Osteoblast (primary cell): ENCODE measurements at places on chromosomes 13 and 19.

GRCh38 chr19:13165162-13165997, 15.2 kb downstream of the IER2 start:
- peak; percentile 51 for DNase-seq

GRCh38 chr19:53882391-53883050, 524 bp downstream of the PRKCG start:
- peak; percentile 58 for DNase-seq

GRCh38 chr19:38719761-38720558, 24.3 kb downstream of the CAPN12 start:
- no peak for DNase-seq

DNA sequence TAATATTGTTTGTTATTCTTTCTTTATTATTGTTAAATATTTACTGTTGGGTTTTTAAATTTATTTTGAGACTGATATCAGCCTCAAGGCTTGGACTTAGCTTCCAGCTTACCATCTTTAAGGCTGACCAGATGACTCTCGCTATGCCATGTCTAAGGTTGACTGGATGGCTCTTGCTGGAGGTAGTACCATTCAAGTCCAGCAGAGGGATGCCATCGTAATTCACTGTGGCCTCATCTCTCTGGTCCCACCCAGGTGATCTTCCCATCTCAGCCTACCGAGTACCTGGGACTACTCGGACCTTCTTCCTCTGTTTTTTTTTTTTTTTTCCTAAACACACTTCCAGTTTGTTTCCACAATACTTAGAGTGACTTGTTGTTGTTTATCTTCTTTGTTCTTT, 41.7 kb upstream of the ZNF91 start:
- DNase-seq: no peak

- peak; percentile 94 for DNase-seq
These were observed at the start of gene AXL for GRCh38 chr19:41218615-41219507. Gene AXL, plus strand, starts transcription at chr19:41219223. Its CDS starts 170 bp downstream, at chr19:41219393.

- peak; percentile 93 for DNase-seq
These were observed 89.3 kb upstream of the C1QTNF9B start for GRCh38 chr13:23986619-23987018.

GRCh38 chr13:20073775-20074174, 87.1 kb downstream of the GJA3 start:
- no peak for DNase-seq

GRCh38 chr13:33696530-33696929, 121.4 kb upstream of the RFC3 start:
- DNase-seq: no peak

DNA sequence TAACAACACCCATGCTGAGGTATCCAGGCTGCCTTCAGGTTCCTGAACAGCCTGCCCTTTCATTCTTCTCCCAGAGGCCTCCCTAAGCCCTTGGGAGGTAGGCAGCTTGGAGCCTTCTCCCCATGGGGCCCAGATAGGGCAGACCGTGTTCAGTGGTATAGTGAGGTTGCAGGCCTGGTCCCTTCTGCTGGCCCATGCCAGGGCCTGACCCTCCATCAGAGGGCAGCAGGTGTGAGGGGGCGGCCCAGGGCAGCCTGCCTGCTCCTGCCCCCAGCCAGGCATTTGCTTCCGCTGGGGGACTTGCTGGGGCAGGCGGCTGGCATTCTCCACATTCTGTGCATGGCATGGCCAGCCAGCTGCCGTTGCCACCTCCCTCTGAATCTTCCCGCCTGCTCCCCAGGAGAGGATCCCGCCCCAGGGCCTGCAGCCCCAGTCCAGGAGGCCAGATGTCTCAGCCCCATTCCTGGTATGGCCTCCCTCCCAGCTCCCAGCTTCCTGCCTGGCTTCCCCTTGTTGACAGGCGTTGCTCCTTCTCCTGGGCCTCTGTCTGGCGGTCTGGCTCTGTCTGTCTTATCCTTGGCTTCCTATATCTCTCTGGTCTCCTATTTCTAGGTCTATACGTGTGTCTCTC, 8.9 kb downstream of the CIC start:
- no peak for DNase-seq

GRCh38 chr13:46855166-46855565, 41.7 kb downstream of the HTR2A start:
- DNase-seq: no peak

DNA sequence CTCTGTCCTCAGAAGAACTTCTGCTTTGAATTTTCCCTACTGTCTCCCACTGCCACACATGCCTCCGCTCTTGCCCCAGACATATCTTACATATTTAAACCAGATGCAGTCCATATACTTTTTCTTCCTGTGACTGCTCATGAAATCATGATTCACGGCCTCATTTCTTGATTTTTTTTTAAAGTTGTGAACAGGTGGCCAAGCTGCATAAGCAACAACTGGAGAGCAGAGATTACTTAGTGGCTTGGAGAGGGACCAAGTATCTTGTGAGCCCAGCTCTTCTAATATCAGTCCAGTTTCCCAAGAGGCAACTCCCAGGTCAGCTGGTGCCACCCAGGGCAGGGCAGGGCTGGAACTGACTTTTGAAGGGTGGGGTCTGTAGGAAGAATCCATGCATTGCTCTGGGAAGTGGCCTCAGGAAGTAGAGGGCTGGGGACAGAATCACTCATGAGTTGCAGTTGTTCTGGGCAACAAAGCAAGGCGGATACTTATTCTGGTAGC, 152.4 kb downstream of the LMO7 start:
- DNase-seq: no peak

DNA sequence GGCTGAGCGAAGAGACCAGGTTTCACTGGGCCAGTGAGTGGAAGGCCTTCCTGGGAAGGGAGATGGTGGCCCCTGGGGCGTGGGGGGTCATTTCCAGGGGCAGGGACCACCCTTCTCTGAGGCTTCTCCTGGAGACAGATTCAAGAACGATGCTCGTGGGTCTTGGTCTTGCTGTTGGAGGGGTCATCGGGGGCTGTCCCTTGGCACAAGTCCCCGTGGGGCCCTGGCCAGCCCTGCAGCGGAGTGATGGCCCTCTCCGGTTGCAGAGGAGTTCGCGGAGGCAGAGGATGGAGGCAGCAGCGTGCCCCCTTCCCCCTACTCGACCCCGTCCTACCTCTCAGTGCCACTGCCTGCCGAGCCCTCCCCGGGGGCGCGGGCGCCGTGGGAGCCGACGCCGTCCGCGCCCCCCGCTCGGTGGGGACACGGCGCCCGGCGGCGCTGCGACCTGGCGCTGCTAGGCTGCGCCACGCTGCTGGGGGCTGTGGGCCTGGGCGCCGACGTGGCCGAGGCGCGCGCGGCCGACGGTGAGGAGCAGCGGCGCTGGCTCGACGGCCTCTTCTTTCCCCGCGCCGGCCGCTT, 4.8 kb downstream of the TTC9B start:
- peak; percentile 64 for DNase-seq

DNA sequence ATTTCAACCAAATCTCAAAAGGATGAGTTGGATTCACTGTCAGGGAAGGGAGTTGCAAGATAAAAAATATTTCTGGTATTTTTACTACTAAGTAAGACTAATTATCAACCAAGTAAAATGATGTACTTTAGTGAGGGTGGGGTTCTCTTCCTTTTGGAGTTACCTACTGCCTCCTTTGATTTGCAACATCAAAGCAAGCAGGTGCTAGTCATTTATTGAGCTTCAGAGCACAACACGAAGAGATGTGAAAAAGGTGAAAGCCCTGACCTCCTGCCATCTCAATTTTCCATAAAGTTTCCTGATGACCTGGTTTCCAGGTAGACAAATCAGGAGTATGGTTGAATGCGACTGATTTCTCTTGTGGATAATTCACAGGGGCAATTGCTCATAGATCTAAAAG, 96.0 kb downstream of the CDADC1 start:
- no peak for DNase-seq

GRCh38 chr19:8262431-8262830, 45.7 kb downstream of the CD320 start:
- DNase-seq: peak; percentile 22

DNA sequence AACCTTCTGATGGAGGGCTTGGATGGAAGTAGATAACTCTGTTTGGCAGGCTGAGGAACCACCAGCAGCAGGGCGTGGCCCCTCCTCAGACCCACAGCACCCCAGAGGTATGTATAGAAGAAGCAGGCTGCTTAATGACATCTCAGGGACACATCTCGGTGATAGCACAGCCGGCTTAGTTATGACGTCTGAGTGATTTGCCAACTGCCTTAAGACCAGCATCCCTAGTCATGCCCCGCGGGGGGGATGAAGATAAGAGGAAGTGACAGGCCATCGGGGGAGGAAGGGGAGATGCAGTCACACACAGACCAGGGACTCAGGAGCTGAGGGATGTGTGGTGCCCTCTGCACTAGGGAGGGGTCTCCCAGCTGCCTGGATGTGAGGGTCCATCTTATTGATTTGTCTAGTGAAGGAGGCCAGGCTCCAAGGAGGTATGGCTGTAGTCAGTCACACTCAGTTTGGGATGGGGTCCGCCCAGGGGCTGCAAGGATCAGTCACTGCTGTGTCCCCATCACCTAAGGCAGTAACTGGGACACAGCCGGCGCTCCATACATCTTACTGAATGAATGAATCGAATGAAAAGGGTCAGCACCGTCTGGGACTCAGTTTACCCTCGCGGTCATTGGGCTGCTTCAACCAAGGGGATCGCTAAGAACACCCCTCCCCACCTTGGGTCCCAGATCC, 19.2 kb upstream of the ERCC1 start:
- peak; percentile 69 for DNase-seq

DNA sequence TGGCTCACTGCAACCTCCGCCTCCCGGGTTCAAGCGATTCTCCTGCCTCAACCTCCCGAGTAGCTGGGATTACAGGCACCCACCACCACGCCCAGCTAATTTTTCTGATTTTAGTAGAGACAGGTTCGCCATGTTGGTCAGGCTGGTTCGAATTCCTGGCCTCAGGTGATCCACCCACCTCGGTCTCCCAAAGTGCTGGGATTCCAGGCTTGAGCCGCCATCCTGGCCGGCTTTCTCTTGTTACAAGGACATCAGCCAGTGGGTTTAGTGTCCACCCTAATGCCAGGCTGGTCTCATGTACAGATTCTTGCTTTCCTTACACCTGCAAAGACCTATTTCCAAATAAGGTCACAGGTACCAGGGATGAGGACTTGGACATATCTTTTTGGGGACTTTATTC, 6.8 kb downstream of the PIK3R2 start:
- peak; percentile 47 for DNase-seq

GRCh38 chr19:52010674-52011073, 2.7 kb upstream of the ZNF615 start:
- no peak for DNase-seq

GRCh38 chr19:4338441-4339355, at the start of gene STAP2:
Gene STAP2, minus strand, starts transcription at chr19:4338827. Its CDS starts 74 bp downstream, at chr19:4338753.
- peak; percentile 43 for DNase-seq

DNA sequence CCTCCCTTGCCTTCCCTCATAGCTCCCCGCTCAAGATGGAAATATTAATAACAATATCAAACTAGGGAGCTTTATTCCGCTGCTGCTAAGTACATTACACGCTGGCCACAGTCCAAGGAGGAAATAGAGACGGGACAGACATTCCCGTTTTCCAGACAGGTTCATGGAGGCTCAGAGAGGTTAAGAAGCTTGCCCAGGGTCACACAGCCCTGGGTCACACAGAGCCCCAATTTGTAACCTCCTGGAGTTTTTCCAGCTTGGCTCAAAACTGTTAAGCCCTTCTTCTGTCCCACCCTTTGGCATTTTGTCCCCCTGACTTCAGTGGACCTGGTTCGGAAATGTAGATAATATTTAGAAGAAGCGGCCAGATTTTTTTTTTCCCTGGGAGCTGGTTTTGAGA, 2.0 kb downstream of the BICRA start:
- DNase-seq: no peak

- DNase-seq: no peak
These were observed 8.5 kb downstream of the MAU2 start for GRCh38 chr19:19329126-19329525.
